CD4-positive, alpha-beta T cell treated with Interleukin-17A for 1 hour (primary cell): ENCODE measurements at places on chromosomes 2 and 18.

DNA sequence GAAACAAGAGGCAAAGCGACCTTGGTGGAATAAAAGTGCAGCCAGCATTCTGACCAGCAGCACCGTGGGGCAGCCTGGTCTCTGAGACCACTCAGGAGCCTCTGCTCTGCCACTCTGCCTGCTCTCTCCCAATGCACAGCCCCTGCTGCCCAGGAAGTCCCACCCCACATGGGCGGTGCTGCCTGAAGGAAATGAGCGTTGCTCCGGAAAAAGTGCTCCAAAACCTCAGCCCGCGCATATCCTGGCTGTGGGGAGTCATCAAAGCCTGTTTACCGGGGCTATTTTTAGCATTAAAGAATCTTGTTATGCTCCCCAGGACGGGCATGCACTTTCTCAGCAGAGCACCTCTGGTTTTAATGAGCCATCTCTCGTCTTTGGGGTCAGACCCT is 54.5 kb downstream of the EPAS1 start:
- DNase-seq, result peak; percentile 80

DNA sequence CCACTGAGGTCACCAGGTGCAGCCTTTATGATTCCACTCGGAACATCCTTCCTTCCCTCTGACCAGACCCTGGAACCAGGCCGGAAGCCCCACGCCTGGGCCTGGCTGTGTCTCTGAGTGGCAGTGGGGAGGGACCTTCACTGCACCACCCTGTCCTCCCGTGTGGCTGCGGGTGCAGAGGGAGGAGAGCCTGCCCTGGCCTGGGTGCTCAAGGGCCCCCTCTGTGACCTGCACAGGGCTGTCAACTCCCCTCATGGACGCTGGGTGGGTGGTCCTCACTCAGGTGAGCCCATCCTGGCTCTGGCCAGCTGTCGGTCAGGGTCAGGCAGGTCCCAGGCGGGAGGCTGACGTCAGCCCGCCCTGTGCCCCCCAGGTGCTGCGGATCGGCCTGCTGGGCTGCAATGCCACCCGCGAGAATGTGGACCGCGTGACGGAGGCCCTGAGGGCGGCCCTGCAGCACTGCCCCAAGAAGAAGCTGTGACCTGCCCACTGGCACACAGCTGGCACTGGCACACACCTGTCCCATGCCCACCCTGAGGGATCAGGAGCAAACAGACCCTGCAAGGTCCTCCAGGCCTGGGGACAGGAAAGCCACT is 9.8 kb downstream of the AGXT start:
- no peak for DNase-seq

- no peak for DNase-seq
Measured at GRCh38 chr2:199456383-199457146, 1.2 kb downstream of the SATB2 start.

DNA sequence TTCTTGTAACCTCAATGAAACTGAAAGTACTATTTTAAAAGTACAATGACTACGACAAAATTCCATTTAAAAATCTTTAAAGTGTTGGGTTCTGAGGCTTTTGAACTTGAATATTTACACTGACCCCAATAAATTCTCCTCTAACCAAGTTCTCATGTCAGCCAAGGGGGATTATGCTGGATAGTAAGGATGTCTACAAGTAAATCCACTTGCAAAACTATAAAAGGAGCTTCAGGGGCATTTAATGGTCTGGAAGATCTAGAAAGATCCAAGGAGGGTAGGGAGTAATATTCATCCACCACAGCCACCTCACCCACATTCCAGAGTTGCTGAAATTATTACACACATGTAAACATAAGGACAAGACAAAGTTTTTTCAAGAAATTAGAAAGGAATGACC is 81.8 kb downstream of the ST6GAL2 start:
- DNase-seq, result no peak

- no peak for DNase-seq
Measured at GRCh38 chr2:230975927-230976326, 20.0 kb upstream of the SPATA3 start.
